ENCODE measurements at places on chromosomes 4 and X. TPM values are rescaled to one million over a fixed set of nuclear protein-coding genes. Genes with fewer than 3 reads are reported as not detected.

GRCh38 chr4:102022343-102022742 is 231.8 kb downstream of the BANK1 start:
- peak; percentile 1 for DNase-seq

The DCAF4L1 gene
- not detected for total RNA-seq

GRCh38 chr4:3486541-3487540 is 23.7 kb downstream of the DOK7 start:
- peak; percentile 44 for DNase-seq

GRCh38 chr4:11098461-11098860 is 330.2 kb downstream of the HS3ST1 start:
- DNase-seq = no peak

- DNase-seq = no peak
Measured at GRCh38 chr4:183286590-183287308, 33.3 kb downstream of the CLDN22 start.

All from A172 (cell line).